ENCODE measurements at places on chromosomes 11 and 22.

DNA sequence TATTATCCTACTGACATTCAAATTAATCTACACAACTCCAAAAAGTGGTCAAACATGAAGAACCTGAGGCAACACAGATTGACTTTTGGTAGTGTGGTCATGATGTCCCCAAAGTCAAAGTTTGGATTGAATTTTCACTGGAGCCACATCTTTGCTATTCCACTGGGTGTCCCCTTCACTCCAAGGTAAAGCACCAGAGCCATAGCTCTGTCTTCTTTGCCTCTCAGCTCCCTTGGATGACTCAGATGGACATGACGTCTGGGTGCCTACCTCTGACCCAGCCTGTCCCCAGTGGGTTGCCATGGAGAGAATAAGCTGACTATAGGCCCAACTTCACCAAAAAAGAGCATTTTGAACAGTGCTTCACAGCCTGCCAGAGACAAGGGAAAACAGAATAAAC is 57.4 kb upstream of the ARHGAP42 start:
- no peak for DNase-seq

DNA sequence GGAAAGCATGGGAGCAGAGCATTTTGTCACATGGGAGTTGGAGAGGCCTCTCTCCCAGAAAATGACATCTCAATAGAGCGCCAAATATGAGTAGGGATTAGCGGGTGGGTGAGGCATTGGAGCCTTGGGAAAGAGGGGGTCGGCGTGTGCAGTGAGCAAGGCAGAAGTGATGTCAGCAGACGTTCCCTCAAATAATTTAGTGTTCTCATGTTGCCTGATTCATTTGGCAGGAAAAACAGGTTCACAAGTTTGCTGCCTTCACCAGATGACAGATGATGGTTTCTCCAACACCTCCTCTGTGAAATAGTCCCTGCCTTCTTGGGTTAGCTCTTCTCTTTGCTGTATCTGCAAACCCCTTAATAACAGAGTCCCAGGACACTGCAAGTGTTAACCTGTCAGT is 118.5 kb upstream of the ARHGAP20 start:
- DNase-seq: no peak

GRCh38 chr11:106156290-106156937 is 79.0 kb downstream of the AASDHPPT start:
- no peak for DNase-seq

DNA sequence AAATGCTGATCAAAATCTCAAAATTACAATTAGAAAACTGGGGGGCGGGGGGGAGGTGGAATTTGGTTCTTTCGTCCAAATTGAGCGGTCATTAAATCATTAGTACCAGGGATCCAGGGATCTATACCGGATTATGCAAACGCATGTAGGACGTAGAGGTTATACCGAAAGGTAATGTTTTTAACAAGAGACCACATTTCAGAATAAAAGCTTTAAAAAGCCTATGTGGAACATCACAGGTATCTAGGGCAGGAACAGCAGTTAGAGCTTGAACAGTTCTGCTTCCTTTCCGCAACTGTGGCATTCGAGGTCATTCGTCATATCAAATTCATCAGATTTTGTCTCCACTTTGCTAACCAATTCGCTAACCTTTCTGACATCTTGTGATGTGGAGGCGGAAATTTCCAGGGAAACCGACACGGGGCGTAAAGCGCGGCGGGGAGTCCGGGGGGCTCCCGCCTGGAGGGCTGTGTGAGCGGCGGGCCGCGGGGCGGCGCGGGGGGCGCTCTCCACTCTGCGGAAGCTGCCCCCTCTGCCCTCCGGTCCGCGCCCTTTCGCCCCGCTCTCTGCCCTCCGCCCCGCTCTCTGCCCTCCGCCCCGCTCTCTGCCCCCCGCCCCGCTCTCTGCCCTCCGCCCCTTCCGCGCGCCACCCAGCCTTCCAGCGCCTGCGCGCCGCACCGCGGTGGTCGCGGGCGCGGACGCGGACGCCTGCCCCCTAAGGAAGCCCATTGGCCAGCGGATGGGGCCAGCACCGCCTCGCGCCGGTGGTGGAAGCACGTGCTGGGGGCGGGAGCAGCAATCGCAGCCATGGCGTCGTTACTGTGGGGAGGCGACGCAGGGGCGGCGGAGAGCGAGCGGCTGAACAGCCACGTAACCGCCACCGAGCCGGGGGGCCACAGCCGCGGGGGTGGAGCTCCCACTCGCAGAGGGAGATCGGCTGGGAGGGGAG is at the start of gene DDX25:
Gene DDX25, plus strand, starts transcription at position 798 of the 949 bp plus-strand sequence. Its CDS starts 10 bp downstream, at position 808.
- DNase-seq: no peak

DNA sequence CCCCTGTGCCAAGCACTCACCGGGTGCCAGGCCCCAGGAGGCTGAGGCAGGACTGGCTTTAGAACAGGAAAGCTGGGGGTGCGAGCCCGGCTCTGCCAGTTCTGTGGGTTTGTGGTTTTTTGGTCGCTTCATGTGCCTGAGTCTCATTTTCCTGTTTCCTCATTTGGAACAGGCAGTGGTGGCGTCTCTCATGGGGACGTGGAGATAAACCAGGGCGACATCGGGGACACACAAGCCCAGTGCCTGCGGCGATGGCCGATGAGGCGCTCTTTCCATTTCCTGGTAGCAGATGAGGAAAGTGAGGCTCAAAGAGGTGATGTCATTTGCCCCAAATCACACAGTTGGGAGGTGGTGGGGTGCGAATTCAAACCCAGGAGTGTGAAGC is 20.8 kb upstream of the CHKA start:
- DNase-seq: no peak

- no peak for DNase-seq
These were observed 25.8 kb upstream of the SLC22A12 start for GRCh38 chr11:64564947-64565889.

DNA sequence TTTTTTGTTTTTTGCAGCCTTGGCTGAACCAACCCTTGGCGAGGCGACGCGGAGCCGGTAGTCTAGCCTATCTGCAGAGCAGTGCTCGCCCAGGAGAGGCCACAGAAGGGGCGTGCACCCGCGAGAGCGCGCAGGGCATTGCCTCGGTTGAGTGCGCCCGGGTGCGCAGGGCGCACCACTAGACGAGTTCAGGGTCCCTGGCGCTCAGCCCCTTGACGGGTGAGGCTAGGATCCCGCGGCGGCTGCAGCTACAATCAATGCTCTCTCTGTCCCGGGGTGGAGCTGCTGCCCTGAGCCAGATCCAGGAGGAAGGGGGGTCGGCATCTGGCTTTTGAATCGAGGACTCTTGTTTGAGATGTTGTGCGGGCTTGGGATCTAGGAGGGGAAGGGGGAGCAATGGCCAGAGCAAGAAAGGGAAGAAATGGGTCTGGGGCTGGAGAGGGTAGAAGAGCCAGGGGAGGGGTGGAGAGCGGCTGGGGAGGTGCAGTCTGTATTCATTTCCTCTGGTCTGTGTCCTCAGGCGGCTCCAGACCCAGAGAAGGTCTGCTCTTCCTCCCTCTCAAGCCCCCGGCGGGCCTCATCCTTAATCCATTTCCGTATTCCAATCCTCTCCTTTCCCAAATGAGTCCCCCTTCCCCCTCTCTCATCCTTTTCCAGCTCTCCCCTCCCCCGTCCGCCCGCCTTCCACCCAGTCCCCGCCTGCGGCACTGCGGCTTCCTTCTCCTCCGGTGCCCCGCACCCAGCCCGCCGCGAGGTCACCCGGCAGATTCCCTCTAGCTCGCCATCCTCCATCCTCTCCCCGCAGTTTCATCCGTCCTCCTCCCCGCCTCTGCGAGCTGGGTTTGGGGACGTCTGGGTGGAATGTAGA is 797 bp downstream of the THY1 start:
- no peak for DNase-seq

GRCh38 chr11:45475173-45475572 is 189.0 kb upstream of the SYT13 start:
- DNase-seq: no peak

- DNase-seq: no peak
These were observed 58.7 kb upstream of the PRODH start for GRCh38 chr22:18994701-18995326.

DNA sequence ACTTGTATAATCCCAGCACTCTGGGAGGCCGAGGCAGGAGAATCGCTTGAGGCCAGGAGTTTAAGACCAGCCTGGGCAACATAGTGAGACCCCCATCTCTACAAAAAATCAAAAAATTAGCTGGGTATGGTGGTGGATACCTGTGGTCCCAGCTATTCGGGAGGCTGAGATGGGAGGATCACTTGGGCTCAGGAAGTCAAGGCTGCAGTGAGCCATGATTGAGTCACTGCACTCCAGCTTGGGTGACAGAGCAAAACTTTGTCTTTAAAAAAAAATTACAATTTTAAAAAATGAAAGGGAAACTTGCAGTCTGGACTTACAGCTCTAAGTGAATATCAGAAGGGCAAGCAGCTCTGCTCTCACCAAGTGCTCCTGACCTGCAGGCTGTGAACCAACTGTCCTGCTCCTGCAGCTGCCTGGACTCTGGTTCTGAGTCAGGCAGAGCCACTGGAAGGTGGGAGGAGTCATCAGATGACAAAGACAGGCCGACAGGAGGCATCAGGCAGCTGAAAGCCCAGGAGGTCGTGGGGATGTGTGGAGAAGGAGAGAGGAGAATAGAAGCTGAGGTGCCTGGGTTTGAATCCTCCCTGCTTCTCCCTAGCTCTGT is 9.6 kb downstream of the SMTNL1 start:
- DNase-seq: no peak

GRCh38 chr11:1049911-1050580 is 13.5 kb upstream of the MUC6 start:
- DNase-seq: no peak

DNA sequence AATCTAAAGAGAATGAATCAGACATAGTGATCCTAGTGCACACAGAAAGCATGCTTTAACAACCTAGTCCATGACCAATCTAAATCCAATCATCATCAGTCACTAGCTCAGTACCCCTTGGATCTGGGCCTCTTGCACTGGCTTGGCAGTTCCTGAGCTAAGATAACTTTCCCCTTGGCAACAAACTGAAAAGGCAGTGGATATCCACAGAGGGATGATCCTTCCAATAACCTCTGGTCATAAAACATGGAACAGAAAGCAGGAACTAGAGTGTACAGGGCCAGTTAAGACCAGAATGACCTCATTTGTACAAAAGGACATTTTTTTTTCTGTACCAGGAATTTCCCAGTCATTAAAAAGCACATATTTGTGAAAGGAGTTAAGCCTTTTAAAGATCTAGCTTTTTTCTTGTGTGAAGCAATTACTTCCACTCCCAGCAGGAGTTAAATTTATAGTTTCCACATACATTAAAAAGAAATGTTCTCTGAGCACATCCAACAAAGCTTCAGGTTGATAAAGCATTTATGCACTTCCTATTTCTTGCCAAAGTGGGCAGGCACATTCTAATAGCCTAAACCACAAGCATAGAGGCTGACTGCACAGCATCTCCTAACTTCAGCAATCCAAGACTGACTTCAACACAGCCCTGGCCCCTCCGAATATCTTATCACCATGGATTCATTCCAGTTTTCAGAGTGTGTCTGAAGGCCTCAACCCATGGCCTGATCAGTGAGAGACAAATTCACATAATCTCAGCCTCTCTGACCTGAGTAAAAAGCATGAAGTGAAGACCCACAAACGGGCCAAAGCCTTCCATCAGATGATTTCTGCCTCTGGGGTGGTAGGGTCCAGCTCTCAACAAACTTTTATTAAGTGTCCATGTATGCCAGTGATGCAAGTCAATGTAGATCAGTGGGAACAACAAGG is 29.9 kb downstream of the GUCY1A2 start:
- no peak for DNase-seq

DNA sequence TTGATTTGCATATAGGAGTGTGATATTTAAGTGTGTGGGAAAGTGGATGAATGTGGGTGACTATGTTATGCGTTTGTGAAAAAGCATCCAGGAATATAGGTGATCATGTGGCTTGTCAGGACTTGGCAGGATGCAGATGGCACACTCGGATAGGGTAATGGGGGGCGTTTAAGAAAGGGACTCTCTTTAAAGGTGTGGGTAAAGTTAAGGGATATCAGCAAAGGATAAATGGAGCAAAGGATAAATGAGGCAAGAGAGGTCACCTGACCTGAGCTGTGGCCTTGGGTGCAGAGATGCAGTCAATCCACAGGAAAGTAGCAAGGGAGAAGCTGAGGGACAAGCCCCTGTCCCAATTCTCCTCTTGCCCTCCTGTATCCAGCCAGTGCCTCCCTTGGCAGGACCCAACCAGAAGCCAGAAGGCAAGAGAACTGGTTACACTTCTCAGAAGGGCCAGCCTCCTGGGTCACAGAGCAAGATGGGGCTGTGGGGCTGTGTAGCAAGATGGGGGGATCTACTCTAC is 47.5 kb upstream of the GRAMD1B start:
- no peak for DNase-seq

- DNase-seq: no peak
These were observed 20.5 kb downstream of the MRE11 start for GRCh38 chr11:94472916-94473799.

DNA sequence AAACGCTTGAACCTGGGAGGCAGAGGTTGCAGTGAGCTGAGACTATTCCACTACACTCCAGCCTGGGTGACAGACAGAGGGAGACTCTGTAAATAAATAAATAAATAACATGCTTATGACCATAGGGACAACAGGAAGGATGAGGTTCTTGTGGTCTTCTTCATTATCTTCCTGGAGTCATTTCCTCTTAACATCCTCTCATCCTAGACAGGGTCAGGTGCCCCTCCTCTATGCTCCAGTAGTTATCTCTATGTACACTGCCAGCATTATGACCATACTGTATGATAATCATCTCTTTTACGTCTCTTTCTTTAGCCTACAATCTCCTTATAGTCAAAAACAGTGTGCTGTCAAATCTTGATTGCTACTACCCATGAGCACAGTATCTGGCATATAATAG is 17.7 kb downstream of the RAB30 start:
- no peak for DNase-seq

Measured in stimulated activated CD4-positive, alpha-beta T cell treated with anti-CD3 and anti-CD28 coated beads, Interleukin-1b, Interleukin-23, amount 100 ng/mL, for 1 hour (primary cell).